ENCODE measurements at places on chromosomes 11 and 22. TPM values are rescaled to one million over a fixed set of nuclear protein-coding genes. Genes with fewer than 3 reads are reported as not detected.

Gene TTC28
- under 0.01 TPM for total RNA-seq

Gene LRRC4C
- not detected for total RNA-seq

Gene FUT4
- 54.4 TPM for total RNA-seq

- DNase-seq = no peak
Observed at GRCh38 chr22:48756146-48757111, 1071.2 kb downstream of the BRD1 start.

Gene TEF
- total RNA-seq = 16.7 TPM
